Left renal cortex interstitium (tissue), 4 donors: ENCODE measurements at places on chromosomes 12 and 14. TPM values are rescaled to one million over a fixed set of nuclear protein-coding genes. Genes with fewer than 3 reads are reported as not detected.

HOTAIR gene
- 2.3 TPM for polyA plus RNA-seq

VRTN gene
- polyA plus RNA-seq, result not detected

COX8C gene
- polyA plus RNA-seq, result 0.48 TPM

PRICKLE1 gene
- 49.1 TPM for polyA plus RNA-seq

GRIP1 gene
- 23.2 TPM for polyA plus RNA-seq

CRIP1 gene
- 34.9 TPM for polyA plus RNA-seq

IAPP gene
- not detected for polyA plus RNA-seq

GRCh38 chr12:32302218-32303173, 96.9 kb upstream of the FGD4 start:
- DNase-seq, result no peak

DNA sequence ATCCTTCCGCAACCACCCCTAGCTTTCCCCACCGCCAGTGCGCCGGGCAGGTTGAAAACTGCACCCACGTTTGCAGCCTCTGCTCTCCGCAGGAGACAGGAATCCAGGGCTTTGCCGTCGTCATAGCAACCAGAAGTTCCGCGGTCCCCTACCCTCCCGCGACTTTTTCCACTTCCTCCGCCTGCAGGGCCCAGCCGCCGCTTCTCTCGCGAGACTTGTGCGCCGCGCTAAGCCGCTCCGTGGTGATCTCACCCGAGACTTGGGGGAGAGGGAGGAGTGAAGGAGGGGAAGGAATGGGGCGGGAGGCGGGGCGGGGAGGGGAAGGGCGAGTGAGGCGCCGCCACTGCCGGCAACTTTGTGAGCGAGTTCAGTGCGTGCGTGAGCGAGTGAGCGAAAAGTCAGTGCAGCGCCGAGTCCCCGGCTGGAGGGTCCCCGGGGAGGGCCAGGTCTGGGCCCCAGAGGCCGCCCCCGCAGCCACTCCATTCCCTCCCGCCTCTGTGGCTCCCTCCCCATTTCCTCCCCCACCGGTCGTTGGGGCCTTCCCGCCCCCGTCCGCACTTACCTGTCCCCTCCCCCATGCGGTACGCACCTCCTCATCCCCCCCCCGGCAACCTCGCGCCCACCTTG, 413.0 kb downstream of the PCNX1 start:
- DNase-seq, result peak; percentile 98

- no peak for DNase-seq
These were observed 132.9 kb upstream of the DAAM1 start for GRCh38 chr14:59055439-59056045.

GRCh38 chr14:86404989-86405649, 875.2 kb downstream of the FLRT2 start:
- DNase-seq, result no peak

GRCh38 chr12:122753319-122753650, 661 bp downstream of the DENR start:
- DNase-seq, result no peak

DNA sequence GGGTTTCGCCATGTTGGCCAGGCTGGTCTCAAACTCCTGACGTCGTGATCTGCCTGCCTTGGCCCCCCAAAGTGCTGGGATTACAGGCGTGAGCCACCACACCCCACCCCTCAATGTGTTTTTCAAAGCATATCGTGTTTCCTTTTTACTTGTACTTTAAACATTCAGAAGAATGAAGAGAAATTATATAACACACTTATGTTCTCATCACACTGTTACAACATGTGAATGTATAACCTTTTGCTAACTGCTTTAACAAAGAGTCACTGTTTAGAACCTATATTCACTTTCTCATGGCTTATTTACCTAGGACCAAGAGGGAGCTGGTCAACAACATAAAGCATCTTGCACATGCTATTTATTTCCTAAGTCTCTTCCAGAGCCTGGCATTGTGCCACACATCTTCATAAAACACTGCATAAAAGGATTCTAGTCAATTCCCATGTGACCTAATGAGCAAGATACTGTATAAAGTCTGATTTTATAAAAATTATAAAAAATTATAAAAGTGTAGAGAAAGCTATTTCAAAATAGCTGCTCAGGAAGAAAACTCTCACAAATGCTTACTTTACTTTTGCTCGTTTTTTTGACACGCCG, 16.0 kb upstream of the ACTR6 start:
- DNase-seq, result no peak

DNA sequence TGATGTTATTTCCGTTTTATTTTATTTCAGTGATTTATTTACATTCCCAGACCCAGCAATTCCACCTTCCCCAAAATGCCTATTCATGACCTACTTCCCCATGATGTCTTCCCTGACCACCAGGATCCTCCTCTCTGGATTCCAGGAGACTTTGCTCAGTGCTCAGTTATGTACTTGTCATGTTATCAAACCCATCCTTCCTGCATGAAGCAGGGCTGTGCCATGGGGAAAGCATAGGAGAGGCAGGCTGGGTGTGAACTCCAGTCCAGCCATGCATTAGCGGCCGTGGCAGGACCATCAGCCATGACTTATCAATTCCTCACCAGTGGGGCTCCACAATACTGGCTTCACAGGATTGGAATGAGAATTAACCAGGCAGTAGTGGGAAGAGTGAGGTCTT, 57.8 kb downstream of the B4GALNT3 start:
- no peak for DNase-seq

- no peak for DNase-seq
These were observed 1.4 kb downstream of the B4GALNT1 start for GRCh38 chr12:57631566-57632072.

DNA sequence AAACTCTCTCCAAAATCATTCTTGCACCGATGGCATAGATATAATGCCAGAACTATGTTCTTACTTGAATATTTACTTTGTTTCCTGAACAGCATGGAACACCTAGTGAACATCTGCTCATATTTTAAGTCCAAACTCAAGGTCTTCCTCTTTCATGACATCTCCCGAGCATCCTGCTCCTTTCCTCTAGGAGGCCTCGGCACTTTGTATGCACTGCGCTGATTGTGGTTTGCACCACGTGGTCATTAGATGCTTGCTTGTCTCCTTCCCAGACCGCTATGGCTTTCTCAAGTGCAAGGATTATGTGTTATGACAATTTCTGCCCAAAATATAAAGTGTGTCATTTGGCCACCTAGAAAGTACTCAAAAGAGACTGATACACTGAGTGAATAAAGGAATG, 912.0 kb downstream of the GALC start:
- DNase-seq, result no peak

GRCh38 chr12:43444940-43445564, 107.0 kb downstream of the ADAMTS20 start:
- peak; percentile 31 for DNase-seq

GRCh38 chr12:77076886-77077285, 11.5 kb upstream of the E2F7 start:
- no peak for DNase-seq

DNA sequence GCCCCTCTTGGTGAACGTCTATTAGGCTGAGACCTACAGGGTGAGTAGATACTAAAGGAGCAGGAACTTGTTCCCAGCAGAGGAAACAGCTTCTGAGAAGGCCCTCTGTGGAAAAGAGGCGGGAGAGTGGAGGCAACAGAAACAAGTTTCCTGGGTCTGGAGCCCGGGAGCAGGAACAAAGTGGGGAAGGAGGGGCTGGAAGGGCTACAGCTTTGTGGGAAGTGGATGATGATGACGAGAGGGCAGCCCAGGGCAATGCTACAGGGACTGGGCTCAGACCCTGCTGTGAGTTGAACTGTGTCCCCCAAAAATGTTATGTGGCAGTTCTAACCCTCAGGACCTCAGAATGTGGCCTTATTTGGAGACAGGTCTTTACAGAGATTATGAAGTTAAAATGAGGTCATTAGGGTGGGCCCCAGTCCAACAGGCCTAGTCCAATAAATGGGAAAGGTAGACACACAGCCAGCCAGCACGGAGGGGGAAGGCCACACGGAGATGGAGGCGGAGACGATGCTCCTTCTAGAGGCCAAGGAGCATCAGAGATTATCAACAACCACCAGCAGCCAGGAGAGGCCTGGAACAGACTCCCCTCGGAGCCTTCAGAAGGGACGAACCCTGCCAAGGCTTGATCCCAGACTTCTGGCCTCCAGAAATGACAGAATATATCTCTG, 14.3 kb downstream of the CAMKK2 start:
- DNase-seq, result no peak
